HT1080 (cell line): ENCODE measurements at places on chromosomes 12 and 14. TPM values are rescaled to one million over a fixed set of nuclear protein-coding genes. Genes with fewer than 3 reads are reported as not detected.

DNA sequence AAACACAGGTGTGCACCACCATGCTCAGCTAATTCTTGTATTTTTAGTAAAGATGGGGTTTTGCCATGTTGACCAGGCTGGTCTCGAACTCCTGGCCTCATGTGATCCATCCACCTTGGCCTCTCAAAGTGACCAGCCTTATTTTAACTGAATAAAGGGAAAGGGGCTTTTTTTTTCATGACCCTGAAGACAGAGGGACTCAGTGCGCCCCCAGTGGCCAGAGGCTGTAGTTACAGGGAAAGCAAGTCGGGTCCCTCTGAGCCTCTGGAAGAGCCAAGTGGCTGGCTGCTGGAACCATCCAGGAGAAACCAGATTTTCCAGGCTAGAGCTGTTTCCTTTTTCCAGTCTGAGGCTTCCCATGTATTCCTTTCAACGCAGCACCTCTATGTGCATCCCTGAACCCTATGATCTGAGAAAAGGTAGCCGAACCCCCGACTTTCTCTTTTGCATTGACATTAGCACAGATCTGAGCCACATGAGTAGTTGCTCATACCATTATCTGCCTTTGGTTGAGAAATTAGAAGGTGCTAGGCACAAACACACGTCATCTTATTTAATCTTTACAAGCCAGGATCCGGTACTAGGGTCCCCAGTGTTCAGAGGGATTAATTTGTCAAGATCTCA is 342.7 kb downstream of the CACNA1C start:
- DNase-seq = peak; percentile 36

GRCh38 chr12:89456565-89456964 is 68.0 kb downstream of the GALNT4 start:
- DNase-seq = no peak

DNA sequence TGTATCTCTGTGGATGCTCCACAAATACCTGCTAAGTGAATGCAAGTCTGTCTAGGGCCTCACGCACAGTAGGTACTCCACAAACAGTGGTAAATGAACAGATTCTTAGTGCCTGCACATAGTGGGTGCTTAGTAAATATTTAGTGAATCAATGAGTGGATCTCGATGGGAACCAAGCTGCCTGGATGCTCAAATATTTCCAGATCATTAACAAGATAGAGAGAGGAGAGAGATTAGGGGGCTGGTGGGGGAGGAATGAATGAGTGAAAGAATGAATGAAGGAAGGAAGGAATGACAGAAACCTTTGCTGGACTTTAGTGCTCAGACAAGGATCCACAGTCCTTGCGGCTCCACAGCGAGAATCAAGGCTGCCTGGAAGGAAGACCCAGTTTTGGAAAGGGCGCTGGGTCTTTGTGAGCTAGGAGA is 118.2 kb downstream of the SCARB1 start:
- no peak for DNase-seq

Gene AKAP5
- total RNA-seq = 1.1 TPM in 2 replicates

DNA sequence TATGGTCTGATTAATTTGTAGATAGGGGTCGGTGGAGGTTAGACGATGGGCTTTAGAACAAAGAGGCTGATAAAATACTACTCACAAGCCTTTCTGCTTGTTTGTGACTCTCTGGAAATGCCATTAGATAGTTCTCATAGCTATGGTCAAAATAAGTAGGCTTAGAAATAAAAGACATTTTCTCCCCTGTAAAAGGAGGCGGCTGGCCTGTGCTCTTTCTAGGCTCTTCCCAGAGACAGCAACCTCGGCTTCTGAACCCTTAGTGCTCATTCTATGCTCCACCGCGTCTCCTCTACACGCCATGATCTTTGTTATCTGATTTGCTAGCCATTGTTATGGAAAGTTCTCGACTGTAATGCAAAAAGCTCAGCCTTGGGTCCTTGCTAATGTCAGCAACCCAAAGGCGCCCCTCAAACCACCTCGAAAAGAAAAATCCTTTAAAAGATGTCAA is 64.5 kb downstream of the CRADD start:
- no peak for DNase-seq

DNA sequence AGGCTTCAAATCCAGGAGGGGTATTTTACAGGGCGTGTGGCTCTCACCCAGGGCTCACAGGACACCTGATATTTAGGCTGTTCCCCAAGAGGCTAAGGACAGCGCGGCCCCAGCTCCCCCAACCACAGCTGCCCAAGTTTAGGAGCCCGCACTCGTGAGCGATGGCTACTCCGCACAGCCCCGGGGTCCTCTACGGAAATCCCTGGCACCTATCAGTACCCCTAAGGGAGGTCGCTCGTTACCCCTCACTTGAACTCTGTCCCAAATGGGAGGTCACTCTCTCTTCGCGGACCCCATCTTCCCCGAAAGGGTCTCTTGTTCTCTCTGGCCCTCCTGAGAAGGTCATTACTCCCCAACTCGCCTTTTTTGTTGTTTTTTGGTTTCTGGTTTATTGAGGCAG is 708 bp upstream of the P2RX4 start:
- no peak for DNase-seq

DNA sequence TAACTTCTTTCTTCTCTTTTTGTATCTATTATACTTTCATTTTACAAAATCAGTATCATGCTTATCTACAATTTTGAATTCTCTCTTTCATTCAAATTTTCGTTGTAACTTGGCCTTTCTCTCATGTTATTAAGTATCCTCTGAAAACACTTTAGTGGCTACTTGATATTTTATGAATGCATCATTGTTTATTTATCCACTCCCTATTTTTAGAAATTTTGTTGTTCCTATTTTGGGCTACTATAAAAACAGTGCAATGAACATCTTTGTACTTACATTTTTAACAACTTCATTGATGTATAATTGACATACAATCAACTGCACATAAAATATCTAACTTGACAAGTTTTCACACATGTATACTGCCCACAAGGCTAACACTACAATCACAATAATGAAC is 44.0 kb upstream of the AMIGO2 start:
- DNase-seq = no peak

Gene SLC6A13
- 0.20 TPM in 1 of 2 replicates, not detected in the other for total RNA-seq

- DNase-seq = no peak
These were observed 1.1 kb upstream of the CSRP2 start for GRCh38 chr12:76879710-76880518.

Gene ATF7
- 3.7 and 8.5 TPM in 2 replicates for total RNA-seq

DNA sequence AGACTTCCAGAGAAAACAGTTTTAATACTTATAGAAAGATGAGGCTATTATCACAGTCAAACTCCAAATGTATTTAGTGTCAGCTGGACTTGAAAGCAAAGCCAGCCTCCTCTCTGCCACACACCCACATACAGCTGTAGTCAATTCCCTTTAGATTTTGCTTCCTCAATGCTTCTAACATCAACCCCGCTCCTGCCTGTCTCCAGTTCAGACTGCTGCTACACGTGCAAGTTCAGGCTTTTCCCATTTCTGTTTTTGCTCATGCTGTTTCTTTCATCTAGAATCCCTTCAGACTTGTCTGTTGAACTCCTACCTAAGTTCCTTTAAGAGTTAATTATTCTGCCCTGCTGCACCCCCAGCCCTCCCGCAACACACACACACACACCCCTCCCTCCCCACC is 380.0 kb downstream of the KCNH5 start:
- no peak for DNase-seq
